Activated CD4-positive, CD25-positive, alpha-beta regulatory T cell treated with anti-CD3 and anti-CD28 coated beads, Interleukin-2, amount 50 U/mL, for 16 hours (primary cell): ENCODE measurements at places on chromosomes 11 and 22.
A peak's percentile ranks its signal among the peaks of the same experiment; 100 is the strongest.

GRCh38 chr22:31680861-31681341 is 18.9 kb upstream of the PISD start:
- no peak for DNase-seq

DNA sequence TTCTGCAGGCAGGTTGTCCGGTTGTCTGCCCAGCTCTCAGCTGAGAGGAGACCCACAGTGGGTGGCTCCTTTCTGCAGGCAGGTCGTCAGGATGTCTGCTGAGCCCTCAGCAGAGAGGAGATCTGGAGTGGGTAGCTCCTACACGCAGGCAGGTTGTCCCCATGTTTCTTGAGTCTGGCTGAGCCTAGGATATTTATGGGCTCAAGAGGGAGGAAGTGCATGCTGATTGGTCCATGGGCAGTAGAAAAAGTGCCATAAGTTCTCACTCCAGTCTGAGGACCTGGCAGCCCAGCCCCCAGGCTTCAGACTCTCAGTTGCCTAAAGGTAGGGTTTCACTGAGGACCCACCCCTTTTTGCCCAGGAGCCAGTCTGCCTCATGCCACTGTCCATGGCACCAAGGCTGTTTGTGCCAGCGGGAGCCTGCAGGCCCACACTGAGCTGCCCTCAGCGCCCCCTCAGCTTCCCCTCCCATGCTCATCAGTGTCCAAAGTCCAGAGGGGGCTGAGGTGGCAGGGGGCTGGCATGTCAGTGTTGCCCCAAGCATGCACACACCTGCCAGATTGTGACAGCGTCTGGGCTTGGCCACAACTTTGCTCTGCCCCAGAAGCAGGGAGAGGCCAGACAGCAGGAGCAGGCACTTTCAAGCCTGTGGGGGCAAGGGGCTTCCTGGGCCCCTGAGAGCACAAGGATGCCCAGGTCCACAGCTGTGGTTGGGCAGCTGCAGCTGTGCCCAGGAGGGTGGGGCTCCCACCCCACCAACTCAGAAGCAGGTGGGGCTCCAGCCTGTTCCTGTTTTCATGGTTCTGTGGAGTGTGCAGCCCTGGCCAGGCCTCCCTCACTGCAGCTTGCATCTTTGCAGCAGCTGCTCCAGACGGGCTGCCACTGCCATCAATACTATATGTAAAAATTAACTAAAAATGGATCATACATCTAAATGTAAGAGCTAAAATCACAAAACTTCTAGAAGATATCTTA is 3.8 kb upstream of the RNF141 start:
- no peak for DNase-seq

GRCh38 chr11:2586087-2586792 is 113.6 kb downstream of the KCNQ1OT1 start:
- DNase-seq, result no peak

- no peak for DNase-seq
Measured at GRCh38 chr11:36702330-36703054, 104.5 kb upstream of the RAG2 start.

GRCh38 chr22:37303821-37304274 is 21.5 kb downstream of the CYTH4 start:
- peak; percentile 35 for DNase-seq

DNA sequence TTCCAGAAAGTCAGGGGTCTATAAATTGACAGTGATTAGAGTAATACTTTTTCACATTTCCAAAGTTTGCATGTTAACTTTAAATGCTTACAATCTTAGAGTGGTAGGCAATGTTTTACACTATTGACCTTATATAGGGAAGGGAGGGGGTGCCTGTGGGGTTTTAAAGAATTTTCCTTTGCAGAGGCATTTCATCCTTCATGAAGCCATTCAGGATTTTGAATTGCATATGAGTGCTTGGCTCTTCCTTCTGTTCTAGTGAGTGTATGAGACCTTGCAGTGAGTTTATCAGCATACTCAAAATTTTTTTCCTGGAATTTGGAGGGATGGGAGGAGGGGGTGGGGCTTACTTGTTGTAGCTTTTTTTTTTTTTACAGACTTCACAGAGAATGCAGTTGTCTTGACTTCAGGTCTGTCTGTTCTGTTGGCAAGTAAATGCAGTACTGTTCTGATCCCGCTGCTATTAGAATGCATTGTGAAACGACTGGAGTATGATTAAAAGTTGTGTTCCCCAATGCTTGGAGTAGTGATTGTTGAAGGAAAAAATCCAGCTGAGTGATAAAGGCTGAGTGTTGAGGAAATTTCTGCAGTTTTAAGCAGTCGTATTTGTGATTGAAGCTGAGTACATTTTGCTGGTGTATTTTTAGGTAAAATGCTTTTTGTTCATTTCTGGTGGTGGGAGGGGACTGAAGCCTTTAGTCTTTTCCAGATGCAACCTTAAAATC is 5.3 kb downstream of the MALAT1 start:
- DNase-seq, result no peak

DNA sequence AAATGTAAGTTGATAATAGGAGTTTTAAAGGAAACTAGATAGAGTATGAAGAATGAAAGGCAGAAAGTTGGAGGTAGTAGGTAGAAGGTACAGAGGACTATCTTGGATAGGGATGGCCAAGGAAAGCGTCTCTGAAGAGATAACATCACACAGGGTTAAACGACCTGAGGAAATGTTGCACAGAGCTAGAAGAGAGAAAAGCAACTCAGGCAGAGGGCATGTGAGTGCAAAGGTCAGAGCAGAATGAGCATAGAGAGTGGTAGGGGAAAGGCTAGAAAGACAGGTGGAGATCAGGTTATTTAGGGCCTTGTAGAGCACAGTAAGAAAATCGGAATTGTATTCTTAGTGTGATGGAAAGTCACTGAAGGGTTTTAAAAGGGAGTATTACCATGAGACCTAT is 232.0 kb downstream of the SOX6 start:
- DNase-seq, result no peak

DNA sequence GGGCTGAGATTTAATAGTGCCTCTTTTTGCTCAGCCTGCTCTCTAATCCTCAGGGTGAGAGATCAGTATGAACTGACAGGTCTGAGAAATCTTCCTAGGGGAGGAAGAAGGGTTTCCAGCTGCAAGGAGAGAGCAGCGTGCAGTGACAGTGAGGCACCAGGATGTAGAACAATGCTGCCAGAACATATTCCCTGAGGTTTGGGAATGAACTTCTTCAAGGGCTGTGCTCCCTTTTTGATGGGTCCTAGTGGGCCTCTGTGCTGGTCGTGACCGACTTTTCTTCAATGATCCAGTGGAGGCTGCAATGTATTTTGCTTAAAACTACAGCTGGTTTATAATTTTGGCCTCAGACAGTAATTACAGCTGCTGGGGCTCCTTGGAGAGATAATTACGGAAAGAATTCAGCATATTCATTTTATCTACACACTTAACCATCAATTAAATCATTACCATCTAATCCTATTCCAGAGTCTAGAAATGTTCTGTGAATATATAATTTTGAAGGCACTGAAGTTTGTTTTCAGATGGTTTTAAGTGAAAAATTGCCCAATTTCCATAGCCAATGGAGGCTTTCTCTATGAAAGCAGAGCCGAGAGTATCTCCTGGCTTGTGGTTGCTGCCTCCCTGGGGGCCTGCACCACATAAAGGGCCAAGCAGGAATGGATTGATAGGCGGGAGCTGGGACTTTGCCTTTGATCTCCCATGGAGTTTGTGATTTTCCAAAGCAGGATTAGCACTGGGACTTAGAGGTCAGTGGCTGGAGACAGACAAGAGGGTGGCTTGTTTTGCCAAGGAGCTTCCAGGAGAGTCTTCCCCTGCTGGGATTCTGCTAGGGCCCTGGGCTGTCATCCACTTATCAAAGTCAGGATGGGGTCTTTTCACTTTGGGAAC is 41.0 kb upstream of the OLFML1 start:
- no peak for DNase-seq

DNA sequence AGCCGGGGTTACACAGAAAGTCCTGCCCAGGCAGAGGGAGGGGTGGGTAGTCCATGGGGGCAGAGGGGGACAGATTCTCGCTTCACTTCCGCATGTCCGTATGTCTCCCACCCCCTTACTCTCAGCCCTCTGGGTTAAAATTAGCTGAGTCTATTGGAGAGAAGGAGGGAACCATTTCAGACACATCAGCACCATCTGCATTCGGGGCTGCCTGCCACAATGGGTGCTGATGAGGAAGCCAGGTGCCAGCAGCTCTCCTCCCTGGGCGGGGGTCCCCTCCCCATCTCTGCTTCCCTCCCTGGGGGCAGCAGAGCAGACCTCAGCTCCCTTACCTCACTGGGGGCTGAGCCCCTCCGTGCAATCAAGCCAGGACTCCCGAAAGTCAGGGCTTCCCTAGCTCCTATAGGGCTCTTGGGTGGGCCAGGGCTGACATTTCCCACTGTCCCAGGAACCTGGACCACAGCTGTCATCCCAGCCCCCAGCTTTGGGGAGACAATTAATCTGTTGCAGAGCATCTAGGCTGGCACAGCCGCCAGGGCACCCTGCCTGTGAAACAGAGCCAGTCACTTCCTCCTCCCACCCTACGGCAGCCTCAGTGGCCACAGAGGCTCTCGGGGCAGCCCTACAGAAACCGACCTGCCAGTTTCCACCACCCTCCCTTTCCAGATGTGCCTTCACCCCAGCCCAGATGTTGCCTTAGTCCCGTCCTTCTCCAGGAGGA is 67.3 kb downstream of the PDE2A start:
- DNase-seq, result no peak

DNA sequence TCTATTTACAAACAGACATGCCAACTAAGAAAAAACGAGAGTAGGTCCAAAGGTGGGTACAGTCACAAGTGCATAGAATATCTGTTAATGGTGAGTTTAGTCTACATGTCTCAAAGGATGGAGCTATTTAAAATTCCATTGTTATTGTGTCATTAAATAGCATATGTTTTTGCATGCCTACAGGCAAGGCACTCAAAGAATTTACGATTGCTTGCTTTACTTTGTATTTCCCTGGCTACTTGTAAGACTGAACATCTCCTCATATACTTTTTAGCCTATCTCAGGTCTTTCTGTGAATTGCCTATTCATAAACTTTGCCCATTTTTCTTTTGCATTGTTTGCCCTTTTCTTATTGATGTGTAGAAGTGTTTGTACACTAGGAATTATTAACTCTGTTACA is 39.7 kb downstream of the DEUP1 start:
- DNase-seq, result no peak

GRCh38 chr22:22802339-22802970 is 85.2 kb upstream of the IGLL5 start:
- DNase-seq, result no peak

DNA sequence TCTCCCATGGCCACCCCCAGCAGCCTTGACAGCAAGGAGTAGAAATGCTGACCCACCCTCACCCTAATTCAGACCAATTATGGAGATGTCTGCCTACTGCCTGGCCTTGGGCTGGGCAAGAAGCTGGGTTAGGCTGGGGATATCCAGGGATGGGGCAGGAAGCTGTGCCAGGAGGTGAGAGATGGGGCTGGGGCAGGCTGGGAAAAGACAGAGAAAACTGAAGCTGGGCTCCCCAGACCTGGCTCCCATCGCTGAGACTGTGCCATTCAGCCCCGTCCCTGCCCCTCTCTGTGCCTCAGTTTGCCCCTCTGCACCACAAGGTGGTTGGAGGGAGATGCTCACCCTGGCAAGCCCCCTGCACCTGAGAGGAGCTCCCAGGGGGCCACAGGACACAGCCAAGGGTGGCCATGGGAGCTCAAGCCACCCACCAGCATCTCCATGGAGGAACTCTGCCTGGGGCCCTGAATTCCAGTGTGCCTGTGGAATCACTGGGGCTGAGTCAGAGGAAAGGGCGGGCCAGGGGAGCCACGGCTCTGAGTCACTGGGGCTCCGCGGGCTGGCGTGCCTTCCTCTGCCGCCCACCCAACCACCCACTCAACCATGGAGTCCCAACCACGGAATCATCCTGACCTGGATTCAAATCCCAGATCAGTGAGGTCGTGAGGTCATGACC is 6.0 kb upstream of the CARD10 start:
- no peak for DNase-seq

DNA sequence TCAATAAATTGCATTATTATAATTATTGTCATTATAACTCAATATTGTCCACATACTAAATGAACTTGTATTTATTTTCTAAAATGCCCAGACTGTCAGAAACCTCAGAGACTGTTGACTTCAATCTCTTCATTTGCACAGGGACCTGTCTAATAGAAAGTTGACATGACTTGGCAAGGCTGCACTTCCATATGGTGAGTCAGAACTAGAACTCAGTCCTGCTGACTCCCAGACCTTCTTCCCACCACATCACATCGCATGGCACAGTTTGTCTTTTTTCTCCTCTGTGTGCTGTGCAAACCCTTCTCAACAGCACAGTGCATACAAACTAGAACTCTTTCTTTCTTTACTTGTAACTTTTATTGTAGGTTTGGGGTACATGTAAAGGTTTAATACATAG is 215.1 kb upstream of the BLID start:
- no peak for DNase-seq

GRCh38 chr11:9982796-9983579 is 311.0 kb downstream of the SBF2 start:
- DNase-seq, result no peak

- no peak for DNase-seq
Measured at GRCh38 chr22:28795932-28796856, 4.2 kb downstream of the XBP1 start.

DNA sequence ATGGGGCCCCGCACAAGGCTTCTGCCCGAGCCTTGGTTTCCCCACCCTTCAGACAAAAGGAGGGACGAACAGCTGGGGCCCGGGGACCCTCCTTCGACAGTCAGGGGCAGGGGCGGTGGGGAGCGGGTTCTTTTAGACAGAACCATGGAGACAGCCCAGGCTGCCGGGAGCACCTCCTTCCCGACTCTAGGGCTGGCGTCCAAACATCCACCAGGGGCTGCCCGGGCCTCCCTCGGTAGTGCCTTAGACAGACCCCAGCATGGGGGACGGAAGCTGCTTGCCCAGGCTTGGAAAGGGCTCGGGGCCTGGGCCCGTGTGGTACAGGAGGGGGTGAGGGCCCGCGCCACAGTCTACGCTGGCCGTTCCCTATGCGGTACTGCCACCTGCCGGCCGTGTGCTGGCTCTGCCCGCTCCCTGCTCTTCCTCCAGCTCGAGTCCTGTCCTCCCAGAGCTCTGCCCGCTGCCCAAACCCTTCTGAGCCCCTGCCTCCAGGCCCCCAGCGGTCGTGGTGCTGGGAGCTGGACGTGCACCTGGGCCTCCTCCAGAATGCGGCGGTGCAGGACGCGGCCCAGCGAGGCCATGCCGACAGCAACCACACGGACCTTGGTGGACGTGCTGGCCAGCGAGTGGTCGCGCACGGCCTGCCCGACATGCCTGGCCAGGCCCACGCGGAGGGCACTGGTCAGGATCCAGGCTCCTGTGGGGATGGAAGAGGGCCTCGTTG is 20.1 kb downstream of the TSSC4 start:
- peak; percentile 28 for DNase-seq

DNA sequence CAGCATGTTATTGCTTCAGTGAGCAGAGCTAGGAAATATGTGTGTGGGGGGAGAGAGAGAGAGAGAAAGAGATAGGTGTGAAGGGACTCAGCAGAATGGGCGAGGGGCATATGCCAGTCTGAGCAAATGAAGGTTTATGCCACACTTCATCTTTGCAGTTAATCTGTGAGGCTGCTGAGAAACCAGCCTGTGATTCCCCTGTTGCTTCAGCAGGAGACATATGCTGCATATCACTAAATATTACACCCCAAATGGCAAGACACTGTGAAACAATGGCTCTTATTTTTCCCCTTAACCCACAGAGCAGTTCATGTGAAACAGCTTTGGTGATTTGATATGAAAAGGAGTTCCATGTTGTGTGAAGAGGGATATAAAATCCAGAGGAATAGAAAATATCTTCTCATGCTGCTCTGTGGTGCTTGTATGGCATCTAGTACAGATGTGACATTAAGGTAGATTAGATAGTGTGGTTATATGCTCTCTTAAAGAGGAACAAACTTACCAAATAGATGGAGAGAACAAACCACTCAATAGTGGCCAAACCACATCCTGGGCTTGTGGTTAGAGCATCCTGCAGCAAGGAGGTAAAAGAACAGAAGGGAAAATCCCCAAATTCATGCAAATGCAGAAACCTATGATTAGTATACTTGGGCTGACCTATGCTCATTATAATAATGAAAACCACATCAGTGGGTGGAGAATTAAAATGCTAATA is 864.2 kb downstream of the FAM181B start:
- peak; percentile 64 for DNase-seq
